ENCODE measurements at places on chromosomes 7 and 10.
A peak's percentile ranks its signal among the peaks of the same experiment; 100 is the strongest.

GRCh38 chr10:43254881-43255633, 11.8 kb downstream of the RASGEF1A start:
- DNase-seq = no peak

DNA sequence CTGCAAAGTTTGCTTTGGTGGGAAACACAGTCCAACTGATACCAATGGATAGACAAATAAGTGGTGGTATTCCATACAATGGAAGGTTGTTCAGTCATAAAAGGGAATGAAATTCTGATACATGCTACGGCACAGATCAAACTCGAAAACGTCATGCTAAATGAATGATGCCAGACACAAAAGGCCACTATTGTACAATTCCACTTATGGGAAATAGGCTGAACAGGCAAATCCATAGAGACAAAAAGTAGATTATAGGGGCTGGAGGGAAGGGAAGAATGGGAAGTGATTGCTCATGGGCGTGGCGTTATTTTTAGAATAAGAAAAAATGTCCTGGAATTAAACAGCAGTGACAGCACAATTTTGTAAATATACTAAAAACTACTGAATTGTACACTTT, 66.0 kb upstream of the FOXK1 start:
- no peak for DNase-seq

GRCh38 chr7:112573302-112574039, 92.7 kb downstream of the LSMEM1 start:
- DNase-seq = no peak

DNA sequence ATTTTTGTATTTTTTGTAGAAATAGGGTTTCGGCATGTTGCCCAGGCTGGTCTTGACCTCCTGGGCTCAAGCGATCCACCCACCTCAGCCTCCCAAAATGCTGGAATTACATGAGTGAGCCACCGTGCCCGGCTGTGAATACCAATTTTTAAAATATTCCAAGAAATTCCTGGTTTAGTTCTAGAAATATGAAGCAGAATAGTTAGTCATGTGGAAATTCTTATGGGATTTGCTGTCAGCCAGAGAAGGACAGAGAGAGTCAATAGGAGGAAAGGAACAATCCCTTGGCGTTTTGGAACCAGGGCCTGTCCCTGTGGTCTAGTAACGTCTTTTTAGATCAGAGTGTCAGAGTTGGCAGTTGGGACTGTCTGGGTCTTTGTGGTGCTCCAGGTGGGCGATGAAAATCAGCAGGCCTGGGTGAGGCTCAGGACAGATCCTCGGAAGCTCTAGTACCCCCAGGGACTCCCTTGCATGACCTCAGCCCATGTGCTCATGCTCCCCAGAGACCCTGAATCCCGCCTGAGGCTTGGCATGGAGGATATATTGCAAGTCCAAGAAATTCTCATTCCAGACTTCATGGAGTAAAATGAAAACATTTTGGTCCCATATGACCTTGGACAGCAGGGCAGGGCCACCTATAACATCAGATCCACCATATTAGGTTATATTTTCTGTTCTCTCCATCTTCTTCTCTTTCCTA, 7.8 kb downstream of the NODAL start:
- peak; percentile 26 for DNase-seq

- DNase-seq = peak; percentile 11
Measured at GRCh38 chr10:118943253-118943652, 86.3 kb upstream of the NANOS1 start.

GRCh38 chr7:148022832-148023231, 567.7 kb upstream of the C7orf33 start:
- no peak for DNase-seq

DNA sequence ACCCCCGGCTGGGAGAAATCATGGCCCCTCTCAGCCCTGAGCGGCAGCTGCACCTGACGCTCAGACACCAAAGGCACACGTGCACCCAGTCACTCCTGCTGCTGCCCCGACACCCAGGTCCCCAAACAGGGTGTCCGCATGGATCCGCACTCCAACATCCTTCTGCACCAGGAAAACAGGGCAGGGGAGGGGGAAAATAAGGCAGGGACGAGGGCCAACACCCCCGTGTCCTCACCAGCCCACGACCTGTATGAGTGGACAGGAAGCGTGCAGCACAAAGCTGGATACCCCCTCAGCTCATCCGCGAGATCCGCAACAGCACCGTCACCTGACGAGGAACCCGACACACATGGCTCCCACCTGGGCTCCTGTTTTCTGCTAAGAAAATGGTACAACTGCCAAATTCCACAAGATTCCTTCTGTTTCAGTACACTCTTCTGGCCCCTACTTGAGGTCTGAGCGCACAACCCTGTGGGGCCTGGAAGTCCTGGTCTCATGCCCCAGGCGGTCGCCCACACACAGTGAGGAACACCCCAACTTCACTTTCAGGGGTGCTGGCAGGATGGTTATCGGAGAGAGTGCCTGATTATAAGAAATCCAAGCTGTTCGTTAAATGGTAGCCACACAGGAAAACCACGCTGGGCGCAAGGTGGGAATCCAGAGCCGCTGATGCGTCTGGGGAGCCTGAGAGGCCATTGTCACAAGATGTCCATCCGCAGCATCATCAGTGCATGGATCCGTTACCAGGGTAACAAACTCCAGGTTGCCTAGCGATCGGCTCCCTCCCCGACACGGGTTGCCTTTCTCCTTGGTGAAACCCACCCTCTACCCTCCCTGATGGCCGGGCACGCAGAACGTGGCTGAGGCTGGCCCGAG, 63.6 kb downstream of the ZRANB1 start:
- DNase-seq = no peak

- no peak for DNase-seq
Measured at GRCh38 chr7:16465469-16466361, at the start of gene SOSTDC1. TSS of gene SOSTDC1 (minus strand) at chr7:16465738. CDS start at chr7:16465668, 70 bp downstream.

- DNase-seq = no peak
Measured at GRCh38 chr10:115856580-115856979, 416.4 kb downstream of the GFRA1 start.

GRCh38 chr7:107876916-107877315, 14.1 kb upstream of the DLD start:
- no peak for DNase-seq

GRCh38 chr7:111730476-111731300, 168.4 kb upstream of the IMMP2L start:
- DNase-seq = no peak

GRCh38 chr7:139426258-139427028, 57.0 kb downstream of the KLRG2 start:
- no peak for DNase-seq

GRCh38 chr10:132539431-132539839, 1.8 kb downstream of the INPP5A start:
- peak; percentile 85 for DNase-seq

GRCh38 chr7:140039066-140039465, 23.7 kb downstream of the PARP12 start:
- no peak for DNase-seq

- no peak for DNase-seq
Measured at GRCh38 chr7:28554802-28555471, 142.6 kb downstream of the CREB5 start.

DNA sequence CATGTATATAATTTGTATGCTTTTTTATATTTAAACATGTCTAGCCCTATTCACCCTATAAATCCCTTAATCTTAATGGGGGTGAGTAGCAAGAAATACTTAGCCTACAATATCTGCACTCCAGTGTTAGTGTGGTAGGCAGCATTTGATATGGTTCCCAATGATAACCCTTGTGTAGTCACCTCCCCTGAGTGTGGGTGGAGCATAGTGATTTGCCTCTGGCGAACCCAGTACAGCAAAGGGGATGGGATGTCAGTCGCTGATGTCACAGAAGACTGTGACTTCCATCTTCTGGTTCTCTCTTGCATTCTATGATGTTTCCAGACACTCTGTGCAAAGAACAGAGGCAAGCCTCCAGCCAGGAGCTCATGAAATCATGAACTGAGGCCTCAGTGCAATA, 211.2 kb downstream of the CRPPA start:
- DNase-seq = no peak

DNA sequence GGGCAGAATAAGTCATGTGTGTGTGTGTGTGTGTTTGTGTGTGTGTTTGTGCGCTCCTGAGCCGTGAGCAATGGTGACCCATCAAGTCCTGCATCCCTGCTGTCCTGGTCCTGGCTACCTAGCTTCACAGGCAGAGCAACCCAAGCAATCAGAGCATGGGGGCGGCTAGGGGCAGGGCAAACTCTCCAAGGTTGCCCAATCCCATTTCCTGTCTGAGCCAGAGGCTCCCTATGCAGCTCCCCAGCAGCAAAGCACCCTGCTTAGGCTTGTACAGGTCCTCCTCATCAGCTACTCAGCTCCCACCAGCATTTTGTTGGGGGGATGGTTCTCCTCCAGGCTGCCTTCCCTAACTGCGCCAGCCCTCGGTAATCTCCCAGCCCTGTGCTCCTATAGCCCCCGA, 31.1 kb upstream of the CRHR2 start:
- no peak for DNase-seq

DNA sequence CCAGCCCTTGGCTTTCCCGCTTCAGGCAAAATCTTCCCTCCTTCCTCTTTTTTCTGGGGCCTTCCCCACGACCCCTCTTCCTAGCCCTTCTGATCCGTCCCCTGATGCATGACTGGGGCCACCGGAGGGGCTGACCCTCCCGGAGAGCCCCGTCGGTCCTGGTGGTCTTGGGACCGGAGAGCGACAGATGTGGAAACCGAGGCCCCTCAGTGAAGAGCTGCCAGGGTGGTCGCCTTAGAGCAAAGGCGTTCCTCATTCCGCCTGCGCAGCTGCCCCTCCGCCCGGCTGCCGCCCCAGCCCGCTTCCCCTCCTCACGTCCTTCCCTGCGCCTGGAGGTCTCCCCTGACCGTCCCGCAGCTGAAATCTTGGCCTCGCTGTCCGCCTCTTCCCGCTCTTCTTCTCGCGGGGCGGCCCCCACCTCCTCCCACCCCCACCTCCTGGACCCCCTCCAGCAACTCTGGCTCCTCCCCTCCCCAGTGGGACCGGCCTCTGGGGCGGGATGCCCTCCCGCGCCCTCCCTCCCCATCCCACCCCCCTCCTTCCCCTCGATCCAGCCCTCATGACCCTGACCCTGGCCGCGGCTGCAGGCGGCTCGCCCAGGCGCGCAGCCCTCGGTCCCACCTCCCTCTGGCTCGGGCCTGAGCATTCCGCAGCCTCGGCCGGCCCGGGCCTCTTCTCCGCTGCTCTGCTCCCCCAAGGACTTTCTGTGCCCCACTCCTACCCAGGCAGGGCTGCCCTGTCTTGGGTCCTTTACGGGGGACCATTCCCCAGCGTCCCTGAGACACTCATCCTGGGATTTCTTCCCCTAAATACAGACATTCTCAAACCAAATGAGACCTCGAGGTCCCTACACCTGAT, at the start of gene RARRES2:
Gene RARRES2 (minus strand): TSS at position 367 of the 858 bp plus-strand sequence. CDS start 1,020 bp downstream, outside the sequence.
- peak; percentile 90 for DNase-seq

- no peak for DNase-seq
Measured at GRCh38 chr10:49076741-49077521, 38.4 kb downstream of the VSTM4 start.

DNA sequence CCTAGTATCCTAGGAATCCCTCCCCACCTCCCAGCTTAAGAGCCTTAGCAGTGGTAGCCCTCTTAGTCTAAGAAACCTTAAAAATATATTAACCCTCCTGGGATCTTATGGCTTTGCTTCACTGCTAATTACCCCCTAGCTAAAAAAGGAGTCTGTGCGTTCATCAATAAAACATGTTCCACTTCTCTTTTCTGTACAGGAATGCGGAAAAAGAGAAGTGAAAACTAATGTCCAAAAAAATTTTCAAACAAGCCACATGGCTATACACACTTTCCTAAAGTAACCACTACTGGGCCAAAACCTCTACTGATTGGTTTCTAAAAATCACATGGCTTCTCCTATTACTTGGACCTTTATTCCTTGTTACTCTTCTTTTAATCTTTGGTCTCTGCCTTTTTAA, 667.1 kb upstream of the LRRTM3 start:
- DNase-seq = no peak

GRCh38 chr10:119454990-119455389, 87.5 kb downstream of the RGS10 start:
- DNase-seq = no peak

- peak; percentile 80 for DNase-seq
Measured at GRCh38 chr10:122113161-122113944, 124.4 kb downstream of the TACC2 start.

DNA sequence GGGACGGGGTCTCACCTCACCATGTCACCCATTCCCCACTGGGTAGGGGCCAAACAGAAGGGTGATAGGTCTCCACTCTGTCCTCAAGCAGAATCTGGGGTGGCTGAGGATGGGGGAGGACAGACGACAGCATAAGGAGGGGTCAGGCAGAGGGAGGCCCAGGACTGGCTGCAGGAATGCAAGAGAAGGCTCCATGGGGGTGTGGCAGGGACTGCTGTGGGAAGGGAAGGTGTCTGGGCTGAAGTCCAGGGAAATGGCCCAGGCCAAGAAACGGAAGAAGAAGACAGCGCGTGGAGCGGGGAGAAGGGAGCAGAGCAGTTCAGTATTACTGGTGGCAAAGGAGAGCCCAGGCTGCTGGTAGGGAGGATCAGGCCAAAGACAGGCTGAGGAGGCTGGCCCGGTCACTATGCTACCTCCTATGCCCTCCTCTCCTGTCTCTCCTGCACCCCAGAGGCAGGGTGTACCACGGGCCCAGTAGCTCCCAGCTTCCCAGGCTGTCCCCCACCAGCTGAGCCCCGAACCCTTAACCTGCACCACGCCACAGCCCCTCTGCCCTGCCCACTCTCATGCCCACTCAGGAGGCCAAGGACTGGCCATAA, 60.9 kb downstream of the GRB10 start:
- no peak for DNase-seq

GRCh38 chr10:125768219-125768855, 7.3 kb downstream of the MMP21 start:
- DNase-seq = no peak

GRCh38 chr7:108007261-108007660, 4.3 kb upstream of the LAMB1 start:
- DNase-seq = no peak

GRCh38 chr10:129901389-129902006, 62.6 kb downstream of the EBF3 start:
- no peak for DNase-seq

DNA sequence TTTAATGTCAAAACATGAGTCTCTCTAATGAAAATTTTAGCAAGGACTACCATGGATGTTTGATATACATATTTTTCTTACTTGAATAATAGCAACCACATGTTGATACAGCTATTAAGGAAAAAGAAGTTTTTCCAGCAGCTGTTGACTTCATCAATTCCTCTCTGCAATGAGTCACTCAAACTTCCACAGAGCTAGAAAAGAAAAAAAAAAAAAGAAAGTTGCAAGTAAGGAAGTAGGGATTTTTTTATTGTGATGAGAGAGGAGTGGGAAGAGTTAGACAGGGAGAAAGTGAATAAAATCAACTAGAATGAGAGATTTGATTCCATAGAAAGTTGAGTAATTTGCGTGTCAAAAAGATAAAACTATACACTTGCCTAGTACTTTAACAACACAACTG, 46.2 kb downstream of the CAV1 start:
- no peak for DNase-seq

DNA sequence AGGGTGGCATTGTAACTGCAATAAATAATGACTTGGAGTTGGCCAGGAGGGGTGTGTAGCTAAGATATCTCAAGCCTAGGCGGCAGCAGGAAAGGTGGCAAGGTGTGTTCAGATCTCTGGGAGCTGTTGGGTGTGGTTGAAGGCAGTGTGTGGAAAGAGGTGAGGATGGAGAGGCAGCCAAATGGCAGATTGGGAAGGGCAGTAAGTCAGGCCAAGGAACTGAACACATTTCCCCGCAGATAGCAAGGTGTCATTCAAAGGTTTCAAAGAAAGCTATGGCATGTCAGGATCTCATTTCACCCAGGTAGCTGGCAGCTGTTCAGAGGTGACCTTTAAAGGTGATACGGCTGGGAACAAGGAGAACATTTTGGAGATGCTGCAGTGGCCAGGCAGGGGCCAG, 586.0 kb upstream of the MGMT start:
- DNase-seq = no peak

Measured in left lobe of liver (tissue), 2 donors.